GM13976 (cell line): ENCODE measurements at places on chromosomes 2 and 18.
A peak's percentile ranks its signal among the peaks of the same experiment; 100 is the strongest.

DNA sequence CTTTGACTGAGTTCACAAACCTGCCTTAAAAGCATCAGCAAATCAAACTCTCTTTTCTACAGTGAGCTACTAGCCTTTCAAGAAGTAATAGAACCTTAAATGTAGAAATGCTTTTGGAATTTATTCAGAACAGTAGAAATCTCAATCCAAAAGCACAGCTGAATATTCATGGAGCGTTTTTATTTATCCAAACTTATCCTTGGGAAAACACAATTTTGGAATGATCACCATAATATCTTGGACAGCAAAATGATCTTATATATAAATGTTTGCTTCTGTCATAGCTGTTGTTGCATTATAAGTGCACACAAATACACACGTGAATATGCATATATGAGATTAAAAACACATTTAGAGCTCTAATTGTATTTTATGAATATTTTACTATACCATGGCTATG is 747.3 kb upstream of the PIK3C3 start:
- DNase-seq: no peak

DNA sequence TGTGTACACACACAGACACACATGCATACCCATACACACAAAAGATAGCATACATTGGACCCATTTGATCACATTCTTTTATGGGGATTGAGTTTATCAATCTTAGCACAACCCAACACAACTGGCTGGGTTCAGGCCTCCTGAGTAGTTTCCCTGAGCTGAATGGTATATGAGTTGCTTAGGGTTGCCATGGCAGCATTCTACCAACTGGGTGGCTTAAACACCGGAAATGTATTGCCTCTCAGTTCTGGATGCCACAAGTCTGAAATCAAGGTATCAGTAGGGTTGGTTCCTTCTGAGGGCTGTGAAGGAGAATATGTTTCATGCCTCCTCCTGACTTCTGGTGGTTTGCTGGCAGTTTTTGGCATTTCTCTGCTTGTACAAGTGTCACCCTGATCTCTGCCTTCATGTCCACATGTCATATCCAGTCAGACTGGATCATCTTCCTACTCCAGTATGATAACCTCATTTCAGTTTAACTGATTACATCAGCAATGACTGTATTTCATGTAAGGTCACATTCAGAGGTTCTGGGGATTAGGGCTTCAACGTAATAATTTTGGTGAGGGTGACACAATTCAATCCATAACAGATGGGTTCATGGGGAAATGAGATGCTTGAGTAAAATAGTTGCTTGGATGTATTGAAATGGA is 212.7 kb downstream of the KCNE4 start:
- no peak for DNase-seq

- DNase-seq: no peak
These were observed 2.9 kb downstream of the RNF149 start for GRCh38 chr2:101305492-101306078.

DNA sequence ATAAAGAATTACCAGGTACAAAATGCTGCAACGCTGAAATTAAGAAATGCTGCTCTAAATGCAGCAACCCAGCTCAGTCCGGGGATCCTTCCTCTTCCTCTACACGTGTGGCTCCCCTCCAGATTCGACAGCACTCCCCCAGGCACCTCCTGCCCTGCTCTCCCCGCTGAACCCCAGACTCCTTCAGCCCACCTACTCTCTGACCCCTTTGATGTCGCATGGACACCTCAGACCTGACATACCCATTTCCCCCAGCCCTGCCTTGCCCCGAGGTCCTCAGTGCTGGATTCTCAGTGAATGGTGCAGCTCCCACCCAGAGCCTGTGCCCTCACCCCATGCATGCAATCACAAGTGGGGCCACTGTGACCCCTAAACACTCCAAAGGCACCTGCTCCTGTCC is 4.6 kb upstream of the ADRA2B start:
- DNase-seq: no peak

GRCh38 chr2:178962805-178963433 is 87.0 kb downstream of the CCDC141 start:
- no peak for DNase-seq

DNA sequence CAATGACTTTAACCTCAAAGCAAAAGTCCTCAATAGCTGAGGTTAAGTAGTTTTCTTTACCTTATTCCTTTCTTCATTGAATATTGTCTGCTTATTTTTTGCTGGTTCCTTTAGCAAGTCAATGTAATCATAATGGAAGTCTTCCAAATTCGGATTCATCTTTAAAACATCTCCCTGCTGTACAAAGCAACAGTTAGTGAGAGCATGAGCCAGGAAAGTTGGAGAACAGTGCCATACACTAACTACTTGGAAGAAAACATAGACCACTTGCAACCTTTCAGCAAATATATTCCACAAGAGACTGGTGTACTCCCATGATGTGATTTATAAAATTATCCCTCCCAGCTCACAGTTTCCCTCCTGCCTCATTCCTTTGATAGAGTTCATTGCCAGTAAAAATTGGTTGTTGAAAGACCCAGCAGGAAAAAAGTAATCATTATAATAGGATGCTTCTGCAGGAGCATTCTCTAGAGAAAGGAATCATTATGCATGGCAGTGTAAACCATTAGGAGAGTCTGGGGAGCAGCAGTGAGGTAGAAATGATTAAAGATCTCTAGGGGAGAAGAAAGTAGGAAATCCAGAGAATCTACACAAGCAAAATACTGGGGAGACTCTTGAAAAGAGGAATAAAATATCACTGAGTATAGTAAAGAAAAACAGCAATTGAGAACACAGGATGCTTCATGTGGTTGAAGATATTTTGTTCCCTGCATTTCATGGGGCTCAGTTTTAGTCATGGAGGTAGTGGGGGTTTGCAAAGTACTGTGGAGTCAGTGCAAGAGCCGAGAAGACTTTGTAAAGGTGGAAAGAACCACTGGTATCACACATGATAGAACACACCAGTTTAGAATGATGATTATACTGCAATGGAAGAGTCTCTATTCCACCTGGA is 38.6 kb upstream of the TTN start:
- DNase-seq: no peak

GRCh38 chr18:70450426-70451253 is 161.8 kb downstream of the SOCS6 start:
- DNase-seq: no peak

DNA sequence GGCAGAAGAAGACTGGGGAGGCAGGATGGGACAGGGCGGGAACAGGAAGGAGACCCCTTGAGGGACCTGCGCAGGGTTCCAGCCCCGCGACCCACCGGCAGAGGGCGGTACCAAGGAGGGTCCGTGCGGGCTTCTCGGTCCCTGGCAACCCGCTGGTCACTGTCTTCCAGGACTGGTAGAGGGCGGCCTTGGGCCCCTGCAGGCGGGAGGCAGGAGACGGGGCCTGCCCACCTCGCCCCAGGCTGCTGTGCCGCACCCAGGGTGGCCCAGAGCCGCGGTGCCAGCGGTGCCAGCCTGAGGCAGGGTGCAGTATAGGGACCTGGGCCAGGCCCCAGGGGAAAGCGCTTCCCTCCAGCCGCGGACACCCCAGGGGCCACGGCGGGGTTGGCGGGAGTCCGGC is 34.5 kb downstream of the NEURL3 start:
- peak; percentile 82 for DNase-seq

GRCh38 chr2:138928374-138929021 is 148.3 kb upstream of the NXPH2 start:
- no peak for DNase-seq

- DNase-seq: peak; percentile 48
These were observed 758 bp downstream of the SCLY start for GRCh38 chr2:238061315-238062202.

DNA sequence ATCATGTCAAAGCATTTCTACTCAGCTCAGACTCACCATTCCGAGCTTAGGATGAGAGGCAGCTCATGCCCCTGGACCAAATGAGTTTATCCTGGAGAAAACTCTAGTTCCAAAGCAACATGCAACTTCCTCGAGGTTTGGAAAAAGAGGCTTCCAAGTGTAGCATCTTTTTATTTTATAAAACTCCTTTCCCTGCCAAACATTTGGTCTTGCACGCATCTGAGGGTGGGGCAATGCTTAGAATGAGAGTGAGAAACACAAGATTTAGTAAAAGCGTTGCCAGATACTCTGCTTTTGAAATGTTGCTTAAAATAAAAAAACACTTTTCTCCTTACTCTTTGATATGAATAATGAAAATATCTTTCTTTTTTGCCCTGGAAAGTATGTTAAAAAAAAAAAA is 151.5 kb downstream of the NCKAP5 start:
- no peak for DNase-seq

- peak; percentile 84 for DNase-seq
These were observed 5.1 kb downstream of the NFATC1 start for GRCh38 chr18:79400591-79401381.

GRCh38 chr2:108084311-108084710 is 98.0 kb downstream of the SLC5A7 start:
- no peak for DNase-seq

DNA sequence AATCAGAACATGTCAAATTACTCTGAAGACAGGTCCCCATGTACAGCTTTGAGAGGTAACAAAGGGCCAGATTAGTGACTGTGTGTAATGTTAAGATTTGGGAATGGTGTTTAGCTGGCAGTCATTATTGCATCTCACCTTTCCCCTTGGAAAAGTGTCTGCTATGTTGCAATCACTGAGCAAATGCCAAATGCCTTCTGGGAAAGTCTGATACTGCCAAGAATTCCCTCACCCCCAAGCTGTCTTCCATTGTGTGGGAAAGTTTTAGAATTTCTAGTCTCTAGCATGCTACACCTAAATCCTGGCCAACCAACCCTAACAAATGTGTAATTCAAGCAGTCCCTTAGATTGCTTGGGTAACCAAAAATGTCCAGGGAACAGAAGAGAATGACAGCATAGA is 13.6 kb upstream of the PELI1 start:
- DNase-seq: no peak
